ENCODE measurements at places on chromosomes 11 and 22.

GRCh38 chr11:58004664-58005063 is 19.0 kb upstream of the OR9Q1 start:
- DNase-seq, result no peak

- DNase-seq, result peak; percentile 16
These were observed 1.1 kb upstream of the DDX6 start for GRCh38 chr11:118791961-118792569.

DNA sequence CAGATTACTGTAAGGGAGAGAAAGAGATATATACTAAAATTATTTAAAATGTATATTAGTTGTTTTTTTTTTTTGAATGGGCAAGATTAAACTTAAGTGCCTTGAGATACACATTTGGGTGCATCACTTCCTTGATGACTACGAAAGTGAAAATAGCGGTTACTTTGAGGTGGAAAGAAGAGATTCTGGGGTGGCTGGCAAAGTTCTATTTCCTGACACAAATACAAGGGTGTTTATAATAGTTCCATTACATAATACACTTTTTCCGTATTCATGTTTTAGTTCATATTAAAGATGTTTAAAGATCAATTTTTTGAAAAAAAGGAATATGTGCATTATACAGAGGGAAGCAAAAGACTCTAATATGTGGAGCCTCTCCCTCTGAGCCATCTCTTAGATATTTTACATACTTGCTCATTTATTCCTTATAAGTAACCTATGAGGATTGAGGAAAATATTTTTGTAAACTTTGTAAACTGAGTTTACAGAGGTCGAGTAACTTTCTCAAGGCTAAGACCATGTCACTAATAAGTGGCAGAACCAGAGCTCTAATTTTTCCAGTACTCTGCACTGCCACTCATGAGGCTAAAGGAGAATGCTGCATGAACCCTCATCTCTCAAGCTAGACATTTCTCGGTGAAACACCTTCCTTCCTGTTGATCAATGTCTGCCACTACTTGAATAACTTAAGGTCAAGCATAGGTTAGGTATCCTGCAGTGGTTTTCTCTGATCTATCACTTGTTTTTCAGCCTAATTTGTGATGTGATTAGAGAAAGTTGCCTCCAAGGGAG is 58.6 kb downstream of the DDIAS start:
- DNase-seq, result no peak

- DNase-seq, result peak; percentile 26
These were observed 13.1 kb downstream of the UBASH3B start for GRCh38 chr11:122668562-122669090.

DNA sequence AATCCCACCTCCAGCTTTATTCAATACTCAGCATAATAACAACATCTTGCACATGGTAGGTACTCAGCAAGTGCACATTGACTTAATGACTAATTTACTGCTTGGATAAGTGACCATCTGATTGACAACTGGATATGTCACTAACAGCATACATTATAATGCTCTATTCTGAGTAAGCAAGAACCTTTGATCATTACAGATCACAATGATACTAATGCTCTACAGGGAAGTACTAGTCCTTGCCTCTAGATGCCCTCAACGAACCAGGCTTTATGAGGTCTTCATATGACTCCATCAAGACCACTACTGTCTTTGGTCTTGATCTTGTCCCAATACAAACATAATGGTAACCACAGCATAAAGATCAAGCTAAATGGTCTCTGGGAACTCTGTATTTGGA is 167.6 kb upstream of the MTMR2 start:
- no peak for DNase-seq

GRCh38 chr22:22993184-22993583 is 77.1 kb upstream of the GNAZ start:
- DNase-seq, result no peak

- no peak for DNase-seq
These were observed 63.2 kb downstream of the ZBTB16 start for GRCh38 chr11:114122686-114123085.

DNA sequence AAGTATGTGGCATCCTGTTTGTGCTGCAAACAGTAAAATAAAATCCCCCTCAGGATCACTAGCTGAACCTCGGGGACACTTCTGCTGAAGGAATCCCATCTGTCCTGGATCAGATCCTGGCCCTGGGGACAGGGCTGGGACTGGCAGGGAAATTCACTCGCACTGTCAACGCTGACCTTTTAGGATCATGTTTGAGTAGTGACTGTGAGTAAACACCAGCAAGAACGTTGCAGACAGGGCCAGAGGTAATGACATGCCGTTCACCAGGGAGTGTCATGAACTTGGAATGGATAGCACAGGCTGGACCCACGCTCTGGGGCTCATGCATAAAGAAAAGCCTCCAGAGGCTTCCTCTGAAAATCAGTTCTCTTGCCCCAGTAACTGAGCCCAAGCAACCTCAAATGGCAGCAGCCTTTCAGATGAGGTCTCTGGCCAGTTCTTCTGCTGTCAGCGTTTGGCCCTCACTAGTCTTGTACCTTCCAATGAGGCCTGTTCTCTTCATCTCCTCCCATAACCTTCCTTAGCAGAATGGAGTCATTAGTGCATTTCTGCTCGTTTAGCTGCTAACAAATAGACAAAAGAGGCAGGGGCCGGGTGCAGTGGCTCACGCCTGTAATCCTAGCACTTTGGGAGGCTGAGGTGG is 51.0 kb upstream of the BARX2 start:
- DNase-seq, result no peak

GRCh38 chr11:14956111-14956510 is 16.0 kb downstream of the CALCA start:
- no peak for DNase-seq

GRCh38 chr11:119094816-119095065 is 6.9 kb downstream of the DPAGT1 start:
- DNase-seq, result peak; percentile 34

Measured in RWPE1 (cell line).